M059J (cell line): ENCODE measurements at places on chromosomes 1 and 21.

GRCh38 chr1:244833734-244834542, 1.5 kb upstream of the COX20 start:
- peak; percentile 83 for DNase-seq

DNA sequence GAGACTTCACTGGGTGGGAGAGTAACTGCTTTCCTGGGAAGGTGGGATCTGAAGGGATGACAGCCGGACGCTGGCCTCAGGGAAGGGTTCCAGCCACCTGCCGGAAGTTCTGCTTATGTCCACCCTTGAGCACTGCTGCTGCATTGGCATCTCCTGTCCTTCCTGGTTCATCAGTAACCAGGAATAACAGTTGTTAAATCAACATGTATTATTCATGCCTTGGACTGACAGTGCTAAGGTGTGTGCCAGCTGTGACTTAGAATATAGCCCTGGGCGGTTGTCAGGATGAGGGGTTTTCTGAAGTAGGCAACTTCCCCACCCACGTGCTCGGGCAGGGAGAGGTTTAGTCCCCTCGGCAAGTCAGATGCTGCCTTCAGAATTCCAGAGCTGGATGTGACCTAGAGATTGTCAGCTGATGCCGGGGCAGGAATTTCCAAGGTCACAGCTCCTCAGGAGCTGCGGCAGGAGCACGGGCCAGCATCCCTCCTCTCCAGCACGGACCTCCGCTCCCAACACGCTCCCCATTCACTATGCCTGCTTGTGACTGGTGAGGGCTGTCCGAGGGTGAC, 17.9 kb downstream of the CLDN14 start:
- DNase-seq = no peak

DNA sequence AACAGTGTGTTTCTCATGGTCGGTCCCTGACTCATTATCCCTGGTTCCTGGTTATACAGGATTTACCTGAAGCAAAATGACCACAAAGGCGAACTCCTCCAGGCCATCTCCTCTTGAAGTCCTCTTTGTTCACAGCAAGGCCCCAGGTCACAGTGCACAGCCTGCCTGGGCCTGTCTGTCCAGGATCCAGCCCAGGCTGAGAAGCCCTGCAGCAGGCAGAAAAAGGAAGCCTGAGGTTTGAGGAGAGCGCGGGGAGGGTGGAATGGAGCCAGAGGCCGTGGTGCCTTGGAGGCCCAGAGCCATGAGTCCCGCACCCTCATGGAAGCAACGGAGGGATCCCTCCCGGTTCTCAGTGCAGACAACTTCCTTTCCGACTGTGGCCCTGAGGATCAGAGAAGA, 136.8 kb upstream of the IRF2BP2 start:
- DNase-seq = peak; percentile 30

GRCh38 chr21:41805038-41805437, 38.2 kb upstream of the RIPK4 start:
- no peak for DNase-seq

GRCh38 chr1:211113566-211113965, 20.4 kb downstream of the KCNH1 start:
- DNase-seq = peak; percentile 93

DNA sequence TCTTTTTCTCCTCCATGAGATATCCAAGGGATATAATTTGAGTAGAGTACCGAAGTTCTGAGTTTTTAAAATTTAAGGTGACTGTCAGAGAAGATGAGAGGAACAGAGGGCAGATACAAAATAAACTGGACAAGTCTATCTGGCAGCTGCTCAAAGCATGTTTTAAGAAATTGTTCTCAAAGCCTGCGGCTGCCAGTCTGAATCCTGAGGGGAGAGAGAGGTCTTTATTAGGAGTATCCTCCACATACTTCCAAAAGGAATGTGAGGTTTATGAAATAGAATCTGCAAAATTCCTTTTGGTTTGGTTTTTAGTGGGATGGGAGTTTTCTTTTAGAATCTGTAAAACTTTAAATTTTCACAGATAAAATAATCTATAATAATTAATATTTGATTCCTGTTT, 41.3 kb downstream of the TTC13 start:
- no peak for DNase-seq

GRCh38 chr21:15058854-15059263, 5.9 kb downstream of the NRIP1 start:
- DNase-seq = peak; percentile 70

- peak; percentile 79 for DNase-seq
Measured at GRCh38 chr1:8145545-8146202, 119.6 kb upstream of the ERRFI1 start.

DNA sequence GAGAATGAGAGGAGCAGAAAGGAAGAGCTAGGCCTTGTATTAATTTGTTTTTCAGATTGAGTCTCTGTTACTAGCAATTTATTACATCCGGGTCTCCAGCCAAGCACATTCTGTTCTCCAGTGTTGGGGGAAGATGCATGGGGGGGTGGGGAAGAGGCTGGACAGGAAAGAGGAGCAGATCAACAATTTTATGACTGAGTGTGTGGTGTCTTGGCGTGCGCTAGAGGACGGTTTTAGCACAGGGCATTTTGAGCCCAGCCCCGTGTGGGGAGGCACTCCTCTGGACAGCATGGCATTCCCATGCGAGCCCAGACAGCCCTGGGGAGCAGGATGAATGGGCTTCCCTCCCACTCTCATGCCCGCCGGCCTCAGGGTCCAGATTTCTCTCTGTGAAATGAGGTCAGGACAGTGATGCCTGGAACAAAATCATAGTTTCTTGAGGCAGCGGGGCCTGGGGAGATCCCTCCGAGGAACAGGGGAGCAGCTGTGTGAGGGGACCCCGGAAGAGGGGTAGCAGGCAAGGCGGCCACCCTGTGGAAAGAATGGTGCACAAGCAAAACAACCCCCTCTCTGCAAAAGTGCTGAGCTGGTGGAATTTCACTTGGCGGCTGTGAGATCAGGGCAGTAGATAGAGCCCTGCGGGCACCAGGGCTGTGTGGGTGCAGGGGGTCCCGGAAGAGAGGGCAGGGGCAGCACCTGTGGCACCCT, 16.3 kb downstream of the SOX13 start:
- DNase-seq = no peak

GRCh38 chr1:205190845-205191577, 20.5 kb downstream of the DSTYK start:
- DNase-seq = no peak

- no peak for DNase-seq
Measured at GRCh38 chr1:39757501-39757900, 13.6 kb downstream of the OXCT2 start.

GRCh38 chr1:66282343-66282852, 251.6 kb upstream of the SGIP1 start:
- peak; percentile 75 for DNase-seq

- no peak for DNase-seq
Measured at GRCh38 chr1:207188901-207189300, 84.9 kb downstream of the C4BPA start.
